Stimulated activated CD8-positive, alpha-beta memory T cell treated with anti-CD3 and anti-CD28 coated beads, Interleukin-7, amount 100 ng/mL, for 1 hour (primary cell): ENCODE measurements at places on chromosomes 5 and 9.

DNA sequence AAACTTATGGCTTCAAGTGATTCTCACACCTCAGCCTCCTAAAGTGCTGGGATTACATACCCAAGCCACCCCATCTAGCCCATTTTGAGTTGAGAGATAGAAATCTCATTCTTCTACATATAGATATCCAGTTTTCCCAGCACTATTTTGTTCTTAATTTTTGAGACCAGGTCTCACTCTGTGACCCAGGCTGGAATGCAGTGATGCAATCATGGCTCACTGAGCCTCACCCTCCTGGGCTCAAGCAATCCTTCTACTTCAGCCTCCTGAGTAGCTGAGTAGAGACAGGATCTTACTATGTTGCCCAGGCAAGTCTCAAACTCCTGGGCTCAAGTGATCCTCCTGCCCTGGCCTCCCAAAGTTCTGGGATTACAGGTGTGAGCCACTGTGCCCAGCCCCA, 60.9 kb upstream of the CTNNA1 start:
- no peak for DNase-seq

DNA sequence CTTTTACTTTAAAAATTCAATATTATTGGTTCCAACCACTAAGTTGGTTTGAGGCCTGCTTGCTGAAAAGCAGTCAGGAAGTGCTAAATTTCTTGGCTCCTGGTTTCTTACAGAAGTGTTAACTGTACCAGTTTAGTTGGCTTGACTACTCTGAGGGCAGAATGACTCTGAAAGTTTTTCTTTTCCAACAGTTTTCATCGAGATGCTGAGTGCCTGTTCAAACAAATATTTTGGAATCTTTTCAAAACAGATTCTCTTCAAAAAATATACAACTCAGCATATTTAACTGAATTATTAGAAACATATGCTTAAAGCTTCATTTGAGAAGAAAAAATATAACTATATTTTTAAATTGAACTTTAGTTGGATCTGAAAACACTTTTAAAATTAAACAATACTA, 37.0 kb downstream of the SLC38A9 start:
- no peak for DNase-seq

GRCh38 chr5:159480849-159481248, 150.6 kb upstream of the IL12B start:
- no peak for DNase-seq

DNA sequence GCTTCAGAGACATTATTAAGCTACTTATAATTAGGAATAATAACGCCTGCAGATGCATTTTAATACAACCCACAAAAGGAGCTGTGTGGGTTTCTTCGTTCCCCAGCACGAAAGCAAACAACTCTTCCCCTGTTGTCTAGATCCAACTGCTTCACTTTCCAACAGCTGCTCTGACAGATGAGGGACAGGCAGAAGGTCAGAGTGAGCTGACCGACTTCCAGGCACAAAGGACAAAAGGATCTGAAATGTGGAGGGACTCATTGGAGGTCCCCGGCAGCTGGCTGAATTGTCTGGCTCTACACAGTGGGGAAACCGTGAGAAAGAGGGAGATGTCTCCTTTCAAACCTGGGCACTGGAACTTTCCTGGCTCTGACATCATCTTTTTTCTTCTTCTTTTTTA, 79.1 kb upstream of the ALDH1B1 start:
- no peak for DNase-seq

- DNase-seq, result no peak
These were observed 244.7 kb upstream of the GRAMD2B start for GRCh38 chr5:126178521-126178920.

GRCh38 chr5:145971701-145972100, 35.3 kb downstream of the SH3RF2 start:
- DNase-seq, result no peak

DNA sequence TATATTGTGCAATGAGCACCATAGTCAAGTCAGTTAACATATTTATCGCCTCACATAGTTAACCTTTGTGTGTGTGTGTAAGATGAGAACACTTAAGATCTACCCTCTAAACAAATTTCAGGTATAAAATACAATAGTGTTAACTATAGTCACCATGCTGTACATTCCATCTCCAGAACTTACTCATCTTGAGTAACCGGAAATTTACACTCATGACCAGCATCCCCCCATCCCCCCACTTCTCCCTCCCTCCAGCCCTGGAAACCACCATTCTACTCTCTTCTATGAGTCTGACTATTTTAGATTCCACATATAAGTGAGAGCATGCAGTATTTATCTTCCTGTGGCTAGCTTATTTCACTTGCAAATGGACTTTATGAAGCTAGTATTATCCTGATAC, 40.3 kb downstream of the ZNF354A start:
- no peak for DNase-seq

DNA sequence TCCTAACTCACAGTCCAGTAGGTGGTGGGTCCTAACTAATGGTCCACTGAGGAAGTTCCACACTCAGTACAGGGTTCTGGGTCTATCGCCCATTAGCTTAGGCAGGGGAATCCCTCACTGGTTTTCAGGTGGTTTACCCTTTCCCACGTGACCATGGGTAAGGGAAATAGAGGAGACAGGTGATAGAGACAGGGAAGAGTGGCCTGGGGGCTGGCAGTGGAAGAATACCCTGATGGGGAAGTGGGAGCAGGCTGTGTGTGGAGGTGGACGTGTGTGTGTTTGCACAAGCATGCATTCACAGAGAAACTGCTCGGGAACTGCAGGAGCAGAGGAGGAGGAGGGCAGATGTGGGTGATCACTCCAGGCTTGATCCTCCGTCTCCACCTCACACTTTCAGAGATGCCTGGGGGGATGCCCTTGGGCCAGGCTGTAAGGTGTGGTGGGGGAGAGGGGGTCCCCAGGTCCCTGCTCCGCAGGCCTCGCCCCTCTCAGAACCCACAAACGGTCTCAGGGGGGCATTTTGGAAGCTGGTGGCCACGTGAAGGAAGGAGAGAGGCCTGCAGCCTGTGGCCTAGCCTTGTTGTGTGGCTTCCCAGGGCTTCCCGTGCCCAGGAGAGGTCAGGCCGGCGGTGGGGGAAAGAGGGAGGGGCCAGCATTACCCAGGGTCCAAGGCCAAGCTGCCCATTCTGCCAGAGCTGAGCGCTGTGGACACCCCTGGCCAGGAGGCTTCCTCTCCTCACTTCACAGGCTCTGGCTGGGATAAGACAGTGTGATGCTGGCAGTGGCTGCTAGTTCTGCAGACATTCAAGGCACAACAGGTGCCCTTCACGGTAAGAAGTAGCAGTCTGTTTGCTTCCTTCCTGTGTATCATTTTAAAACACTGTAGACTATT, 80.0 kb downstream of the OTULIN start:
- no peak for DNase-seq

- no peak for DNase-seq
These were observed 379.0 kb upstream of the GRAMD2B start for GRCh38 chr5:126044111-126044668.

- no peak for DNase-seq
These were observed 46.6 kb downstream of the COL5A1 start for GRCh38 chr9:134688231-134688630.

- DNase-seq, result no peak
These were observed 192.1 kb upstream of the DMRT1 start for GRCh38 chr9:649128-650074.

DNA sequence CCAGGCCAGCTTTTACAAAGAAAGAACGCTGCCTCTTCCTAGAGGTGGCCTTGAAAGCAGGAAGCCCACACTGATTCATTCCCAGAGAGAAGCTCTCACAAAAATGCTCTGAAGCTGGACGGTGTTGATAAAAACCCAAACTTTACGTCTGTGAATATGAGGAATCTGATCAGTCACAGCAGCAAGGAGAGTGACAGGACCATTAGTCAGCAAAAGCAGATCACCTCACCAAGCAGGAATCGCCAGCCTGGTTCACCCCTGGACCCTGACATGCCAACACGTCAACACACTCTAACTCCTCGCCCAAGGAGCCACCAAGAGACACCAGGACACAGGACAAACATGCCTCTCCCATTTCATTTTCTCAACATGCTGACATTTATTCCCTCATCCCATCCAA, 70.6 kb upstream of the ZNF622 start:
- no peak for DNase-seq

DNA sequence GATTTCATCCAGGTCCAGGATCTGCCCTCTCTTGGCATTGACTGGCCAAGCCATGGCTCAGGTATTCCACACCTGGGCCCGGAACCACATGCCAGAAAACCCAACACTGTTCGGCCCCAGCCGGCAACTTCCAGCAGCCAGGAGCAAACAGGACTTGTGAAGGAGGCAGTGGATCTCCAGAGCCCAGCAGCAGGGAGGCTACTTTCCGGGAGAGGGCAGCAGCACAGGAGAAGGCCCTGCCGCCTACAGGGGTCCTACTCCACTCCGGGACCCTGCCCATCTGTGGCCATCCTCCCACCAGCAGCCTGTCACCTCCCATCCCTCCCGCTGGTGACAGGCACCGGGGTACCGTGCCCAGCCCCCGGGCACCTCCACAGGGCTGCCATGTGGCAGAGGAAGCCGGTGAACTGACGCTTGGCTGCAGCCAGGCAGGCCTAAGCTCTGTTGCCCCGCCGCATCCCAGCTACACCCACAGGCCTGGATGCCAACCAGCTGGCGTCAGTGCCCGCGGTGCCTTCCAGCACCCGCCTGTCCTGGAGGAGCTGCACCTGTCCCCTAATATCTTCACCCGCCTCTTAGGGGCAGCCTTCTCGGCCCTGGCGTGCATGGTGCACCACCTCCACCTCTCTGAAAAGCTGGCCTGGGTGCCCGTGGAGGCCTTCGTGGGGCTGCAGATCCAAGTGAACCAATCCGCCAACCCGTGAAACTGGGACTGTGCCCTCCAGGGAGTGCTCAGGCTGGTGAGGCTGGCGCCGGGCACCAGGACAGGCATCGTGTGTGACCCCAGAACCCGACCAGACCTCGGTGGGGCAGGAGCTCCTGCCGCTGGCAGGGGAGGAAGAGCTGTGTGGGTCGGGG, 18.9 kb upstream of the SLC30A5 start:
- DNase-seq, result no peak

DNA sequence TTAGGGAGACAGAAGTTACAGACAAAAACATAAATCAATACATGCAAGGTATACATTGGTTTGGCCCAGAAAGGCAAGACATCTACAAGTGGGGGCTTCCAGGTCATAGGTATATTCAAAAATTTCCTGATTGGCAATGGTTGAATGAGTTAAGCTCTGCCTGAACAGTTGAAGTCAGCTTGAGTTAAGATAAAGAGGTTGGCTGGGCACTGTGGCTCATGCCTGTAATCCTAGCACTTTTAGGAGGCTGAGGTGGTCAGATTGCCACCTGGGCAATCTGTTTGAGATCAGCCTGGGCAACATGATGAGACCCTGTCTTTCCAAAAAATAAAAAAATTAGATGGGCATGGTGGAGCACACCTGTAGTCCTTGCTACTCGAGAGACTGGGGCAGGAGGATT, 16.3 kb downstream of the TMC1 start:
- DNase-seq, result no peak

- DNase-seq, result no peak
These were observed 76.1 kb downstream of the KIF4B start for GRCh38 chr5:155089643-155090042.

DNA sequence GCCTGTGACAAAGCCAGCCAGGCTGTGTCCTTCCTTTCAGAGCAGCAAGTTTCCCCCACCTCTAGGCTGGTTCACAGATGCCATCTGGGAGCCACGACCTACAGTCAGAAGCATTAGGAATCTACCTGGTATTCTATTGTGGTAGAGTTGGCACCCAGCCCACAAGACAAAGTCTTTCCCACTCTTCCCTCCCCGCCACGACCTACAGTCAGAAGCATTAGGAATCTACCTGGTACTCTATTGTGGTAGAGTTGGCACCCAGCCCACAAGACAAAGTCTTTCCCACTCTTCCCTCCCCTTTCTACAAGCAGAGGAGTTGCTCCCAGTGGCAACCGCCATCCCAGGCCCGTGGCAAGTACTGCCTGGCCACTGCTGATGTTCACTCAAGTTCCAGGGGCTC, 157.8 kb upstream of the TNC start:
- no peak for DNase-seq

DNA sequence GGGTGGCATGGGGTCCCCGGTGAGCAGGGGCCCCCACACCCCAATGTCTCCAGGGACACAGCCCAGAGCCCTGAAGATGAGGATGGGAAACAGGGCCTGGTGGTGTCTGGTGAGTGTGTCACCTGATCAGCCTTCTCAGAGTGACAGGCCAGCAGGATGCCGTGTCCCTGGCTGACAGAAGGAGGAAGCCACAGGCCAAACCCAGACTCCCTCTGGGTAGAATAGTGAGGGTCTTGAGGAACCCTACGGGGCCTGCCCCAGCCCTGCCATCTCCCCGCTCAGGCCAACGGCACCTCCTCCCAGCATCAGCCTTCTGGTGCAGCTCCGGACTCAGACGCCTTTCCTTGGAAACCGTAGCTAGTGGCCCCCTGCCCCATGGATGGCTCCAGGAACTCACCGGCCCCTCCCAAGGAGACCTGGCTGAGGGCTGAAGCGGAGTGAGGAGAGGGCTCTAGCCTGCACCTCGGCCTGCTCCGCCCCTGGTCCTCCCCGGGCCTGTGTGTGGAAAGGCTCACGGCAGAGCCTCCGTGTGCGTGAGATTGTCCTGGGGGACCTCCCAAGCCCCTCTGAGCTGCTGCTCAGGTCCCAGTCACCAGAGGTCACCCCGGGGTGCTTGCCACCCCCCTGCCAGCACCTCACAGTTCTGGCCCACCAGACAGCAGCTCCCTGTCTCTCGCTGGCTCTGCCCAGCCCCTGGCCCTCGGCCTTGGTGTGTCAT, 6.0 kb downstream of the RALGDS start:
- DNase-seq, result no peak

GRCh38 chr5:176670449-176670848, 23.2 kb downstream of the TSPAN17 start:
- no peak for DNase-seq

DNA sequence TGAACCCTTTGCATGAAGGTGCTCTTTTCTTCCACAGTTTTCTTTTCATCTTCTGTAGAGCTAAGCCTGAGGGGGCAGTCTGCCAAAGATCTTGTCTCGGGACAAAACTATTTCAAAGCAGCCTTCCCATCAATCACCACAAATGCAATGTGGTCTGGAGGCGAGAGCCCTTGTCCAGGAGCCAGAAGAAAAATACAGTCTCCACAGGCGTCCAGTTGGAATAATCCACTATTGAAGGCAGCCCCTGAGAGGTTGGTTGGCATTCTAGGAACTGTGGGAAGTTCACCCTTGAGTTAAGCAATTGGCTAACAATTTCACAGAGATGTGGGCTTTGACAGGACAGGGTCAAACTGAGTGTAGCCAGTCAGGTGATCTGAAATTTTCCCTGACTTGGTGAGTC, 72.0 kb downstream of the SEMA6A start:
- no peak for DNase-seq
